Muscle of back (tissue), 13 donors: ENCODE measurements at places on chromosomes 4 and X.
A peak's percentile ranks its signal among the peaks of the same experiment; 100 is the strongest.

DNA sequence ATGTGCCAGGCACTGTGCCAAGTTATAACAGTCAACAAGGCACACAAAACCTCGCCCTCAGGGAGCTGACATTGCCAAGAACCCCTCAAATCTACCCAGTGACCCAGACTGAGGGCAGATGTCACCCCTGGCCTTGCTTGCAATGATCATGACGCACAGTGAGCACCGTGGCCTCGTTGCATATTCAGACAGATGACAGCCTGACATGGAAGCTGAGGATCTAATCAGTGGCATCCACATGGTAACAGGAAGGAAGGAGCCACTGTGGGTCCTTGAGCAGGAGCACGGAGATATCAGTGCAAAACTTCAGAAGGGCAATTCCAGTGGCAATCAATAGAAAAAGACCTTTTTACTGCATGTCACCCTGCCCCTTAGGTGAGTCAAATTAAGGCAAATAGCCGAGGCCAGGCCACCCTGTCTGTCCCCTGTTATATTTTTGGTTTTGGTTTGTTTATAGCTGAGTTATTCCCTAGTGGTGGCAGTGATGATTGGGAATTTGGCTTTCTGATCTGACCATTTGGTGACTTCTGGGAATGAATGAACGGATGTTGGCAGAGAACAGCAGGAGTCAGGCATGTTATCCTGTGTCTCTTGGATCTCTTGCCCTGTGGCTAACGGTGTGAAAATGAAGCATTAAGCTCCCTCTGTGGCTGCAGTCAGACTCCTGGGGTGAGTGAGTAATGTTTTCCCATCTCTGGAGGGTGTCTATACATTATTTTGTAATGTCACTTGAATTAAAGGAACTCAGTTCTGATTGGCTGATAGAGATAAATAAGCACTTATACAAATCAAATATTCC, 20.4 kb downstream of the WDR13 start:
- no peak for DNase-seq

GRCh38 chr4:113278324-113278934, 229.0 kb downstream of the ANK2 start:
- DNase-seq, result peak; percentile 88

- no peak for DNase-seq
These were observed 393.5 kb upstream of the GRIA3 start for GRCh38 chrX:122790376-122791095.

DNA sequence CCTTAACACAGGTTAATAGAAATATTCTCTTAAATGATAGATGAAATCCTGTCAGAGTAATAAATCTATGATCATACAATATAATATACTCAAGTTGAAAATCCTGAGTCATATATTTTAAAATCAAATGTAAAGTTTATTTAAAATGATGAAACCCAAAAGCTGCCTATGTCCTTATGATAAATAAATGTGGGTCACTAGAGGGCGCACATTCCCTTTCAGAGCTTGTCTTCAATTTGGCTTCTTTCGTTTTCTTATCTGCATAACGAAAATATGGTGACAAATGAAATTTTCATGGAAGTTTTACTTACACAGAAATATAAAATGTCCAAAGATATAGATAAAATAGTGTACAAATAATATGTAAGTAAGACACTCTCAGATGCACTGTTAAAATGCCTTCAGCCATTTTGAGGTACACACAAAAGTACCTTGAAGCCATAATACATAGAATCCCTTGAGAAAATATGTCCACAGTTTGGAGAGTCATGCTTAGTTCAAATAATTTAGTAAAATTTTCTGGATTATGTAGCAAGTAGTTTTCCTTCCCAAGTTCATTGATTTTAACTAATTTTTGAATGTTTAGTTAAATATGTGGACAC, 680.4 kb downstream of the DMD start:
- DNase-seq, result peak; percentile 58

DNA sequence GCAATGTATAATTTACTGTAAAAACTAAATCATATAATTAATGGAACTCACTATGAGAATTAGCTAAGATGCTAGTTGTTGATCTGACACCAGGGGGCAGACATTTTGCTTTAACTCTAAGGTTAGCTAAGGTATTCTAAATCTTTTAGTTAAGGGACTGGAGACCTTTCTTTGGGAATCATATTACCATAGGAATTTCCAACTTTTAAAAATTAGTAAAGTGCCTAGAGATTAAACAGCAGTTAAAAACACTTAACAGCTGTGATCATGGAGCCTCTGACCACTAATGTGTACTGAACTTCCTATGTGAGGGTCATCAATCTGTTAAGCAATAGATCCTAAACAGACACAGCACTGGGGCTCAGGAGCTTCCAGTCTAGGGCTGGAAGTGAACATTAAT, 226.6 kb downstream of the NSUN7 start:
- DNase-seq, result no peak

DNA sequence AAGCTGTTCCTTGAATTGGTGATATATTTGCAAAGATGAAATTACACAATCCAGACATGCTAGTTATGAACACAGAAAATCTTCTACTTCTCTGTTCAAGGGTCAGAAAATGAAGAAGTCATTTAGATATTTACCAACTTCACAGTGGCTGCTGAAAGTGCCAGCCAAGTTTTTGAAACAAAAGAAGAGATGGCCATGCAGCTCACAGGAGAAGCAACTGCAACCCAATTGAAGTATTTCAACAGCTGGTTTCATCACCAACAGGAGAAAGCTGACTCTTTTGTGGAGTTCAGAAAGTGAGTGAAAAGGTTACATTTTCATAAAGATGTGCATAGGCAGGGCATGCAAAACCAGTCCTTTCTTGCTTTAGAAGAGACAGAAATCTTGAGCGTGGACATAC, 70.1 kb upstream of the LSM6 start:
- no peak for DNase-seq

GRCh38 chr4:176810481-176811249, 17.9 kb upstream of the VEGFC start:
- DNase-seq, result no peak

DNA sequence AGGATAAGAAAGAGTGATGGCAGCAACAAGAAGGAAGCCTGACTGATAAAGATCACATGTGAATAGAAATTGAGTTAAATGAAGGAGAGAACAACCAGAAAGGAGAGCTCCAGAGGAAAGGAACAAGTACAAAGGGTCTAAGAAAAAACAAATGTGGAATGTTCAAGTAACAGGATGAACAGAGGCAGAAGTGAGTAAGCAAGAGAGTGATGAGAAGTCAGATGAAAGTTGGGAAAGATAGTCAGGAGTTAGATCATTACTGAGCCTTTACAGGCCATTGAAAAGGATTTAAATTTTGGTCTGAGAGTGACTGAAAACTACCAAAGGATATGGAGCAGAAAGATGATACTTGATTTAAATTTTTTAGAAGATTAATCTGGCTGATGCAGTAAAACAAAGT, 38.1 kb downstream of the NFXL1 start:
- DNase-seq, result no peak

- no peak for DNase-seq
These were observed 599.5 kb upstream of the ZFP42 start for GRCh38 chr4:187396106-187396505.

DNA sequence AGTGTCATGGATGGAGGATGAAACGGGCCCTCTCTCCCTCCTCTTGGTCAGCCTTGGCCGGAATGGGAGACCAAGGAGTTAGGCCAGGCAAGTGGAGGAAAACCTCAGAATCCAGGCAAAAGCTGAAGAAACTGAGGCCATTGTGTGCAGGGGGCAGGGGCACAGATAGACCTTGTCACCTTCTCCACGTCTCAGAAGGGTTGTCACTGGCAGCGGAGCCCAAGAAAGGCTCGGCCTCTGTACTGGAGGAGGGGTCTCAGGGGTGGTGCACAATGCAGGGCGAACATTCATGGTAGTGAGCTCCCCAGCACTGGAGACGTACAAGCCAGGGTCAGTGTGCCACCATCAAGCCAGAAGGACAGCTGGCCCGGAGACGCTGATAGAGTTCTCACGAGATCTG, 139.5 kb downstream of the CPZ start:
- DNase-seq, result no peak
